ENCODE measurements at places on chromosomes 6 and 20.

DNA sequence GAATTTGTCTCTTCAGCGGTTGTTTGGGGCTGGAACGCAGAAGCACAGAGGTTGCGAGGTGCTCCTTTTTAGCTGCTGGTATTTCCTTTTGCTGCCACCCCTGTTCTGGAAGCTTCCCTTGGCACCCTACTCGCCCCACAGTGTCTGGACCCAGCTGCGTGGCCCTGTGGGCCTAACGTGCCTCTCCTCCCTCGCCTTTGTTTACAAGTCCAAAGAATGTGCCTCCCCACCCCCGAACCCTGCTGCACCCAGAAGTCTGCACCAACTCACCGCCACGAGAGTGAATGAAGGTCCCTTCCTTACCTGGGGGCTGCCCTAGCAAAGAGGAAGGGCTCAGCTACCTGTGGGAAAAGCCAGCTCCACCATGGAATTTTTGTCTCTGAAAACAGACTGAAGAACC lies 139.7 kb upstream of the RPS6KA2 start:
- no peak for DNase-seq

DNA sequence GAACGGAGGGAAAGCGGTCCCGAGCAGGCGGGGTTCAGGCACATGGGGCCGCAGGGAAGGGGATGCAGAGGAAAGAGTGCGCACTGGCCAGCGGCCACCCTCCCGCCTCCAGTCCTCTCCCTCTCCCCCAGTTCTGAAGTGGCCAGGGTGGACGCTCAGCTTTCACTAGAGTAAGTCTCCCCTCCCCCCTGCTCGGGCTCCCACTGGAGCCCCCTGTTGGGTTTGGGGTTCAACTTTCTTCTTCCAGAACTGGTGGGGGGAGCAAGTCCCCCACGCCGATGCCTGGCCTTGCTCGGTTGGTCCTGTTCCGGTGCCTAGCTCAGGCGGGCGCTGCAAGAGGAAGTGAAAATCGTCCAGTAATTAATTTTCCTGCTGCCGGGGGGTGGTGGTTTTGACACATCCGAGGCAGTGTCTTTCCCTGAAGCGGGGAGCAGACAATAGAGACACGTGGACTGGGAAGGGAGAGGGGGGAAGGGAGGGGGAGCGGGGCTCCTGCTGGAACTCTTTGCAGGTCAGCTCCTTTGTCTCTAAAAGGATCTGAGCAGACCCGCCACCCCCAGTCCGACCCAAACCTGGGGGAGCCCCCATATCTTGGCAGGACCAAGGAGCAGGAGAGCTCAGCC lies 824 bp upstream of the SCRT2 start:
- DNase-seq = no peak

DNA sequence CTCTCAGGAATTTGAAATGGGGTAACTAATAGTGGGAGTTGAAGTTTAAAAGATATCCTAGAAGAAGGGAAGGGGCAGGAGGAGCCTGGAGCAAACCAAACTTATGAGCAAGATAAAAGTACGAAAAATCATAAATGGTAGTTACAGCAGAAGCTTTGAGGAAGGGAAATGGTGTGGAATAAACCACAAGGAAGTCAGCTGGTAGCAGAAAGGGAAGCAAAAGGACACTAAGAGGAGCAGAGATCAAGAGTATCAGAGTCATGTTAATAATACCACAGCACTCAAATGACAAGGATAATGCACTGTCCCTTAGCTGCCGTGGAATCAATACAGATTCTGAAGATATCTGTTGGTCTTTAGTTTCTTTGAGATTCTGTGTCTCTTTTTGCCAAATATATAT lies 44.9 kb upstream of the CCDC28A start:
- DNase-seq = no peak

GRCh38 chr6:110699780-110700179 lies 115.5 kb downstream of the CDK19 start:
- no peak for DNase-seq

DNA sequence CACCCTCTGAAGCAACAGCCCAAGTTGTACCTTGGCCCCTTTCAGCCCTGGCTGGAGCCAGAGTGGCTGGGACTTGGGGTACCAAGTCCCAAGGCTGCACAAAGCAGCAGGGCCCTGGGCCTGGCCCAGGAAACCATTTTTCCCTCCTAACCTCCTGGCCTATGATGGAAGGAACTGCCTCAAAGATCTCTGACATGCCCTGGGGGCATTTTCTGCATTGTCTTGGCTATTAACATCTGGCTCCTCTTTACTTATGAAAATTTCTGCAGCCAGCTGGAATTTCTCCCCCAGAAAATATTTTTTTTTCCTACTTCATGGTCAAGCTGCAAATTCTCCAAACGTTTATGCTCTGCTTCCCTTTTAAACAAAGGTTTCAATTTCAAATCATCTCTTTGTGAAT lies 269.4 kb upstream of the CDYL start:
- no peak for DNase-seq

DNA sequence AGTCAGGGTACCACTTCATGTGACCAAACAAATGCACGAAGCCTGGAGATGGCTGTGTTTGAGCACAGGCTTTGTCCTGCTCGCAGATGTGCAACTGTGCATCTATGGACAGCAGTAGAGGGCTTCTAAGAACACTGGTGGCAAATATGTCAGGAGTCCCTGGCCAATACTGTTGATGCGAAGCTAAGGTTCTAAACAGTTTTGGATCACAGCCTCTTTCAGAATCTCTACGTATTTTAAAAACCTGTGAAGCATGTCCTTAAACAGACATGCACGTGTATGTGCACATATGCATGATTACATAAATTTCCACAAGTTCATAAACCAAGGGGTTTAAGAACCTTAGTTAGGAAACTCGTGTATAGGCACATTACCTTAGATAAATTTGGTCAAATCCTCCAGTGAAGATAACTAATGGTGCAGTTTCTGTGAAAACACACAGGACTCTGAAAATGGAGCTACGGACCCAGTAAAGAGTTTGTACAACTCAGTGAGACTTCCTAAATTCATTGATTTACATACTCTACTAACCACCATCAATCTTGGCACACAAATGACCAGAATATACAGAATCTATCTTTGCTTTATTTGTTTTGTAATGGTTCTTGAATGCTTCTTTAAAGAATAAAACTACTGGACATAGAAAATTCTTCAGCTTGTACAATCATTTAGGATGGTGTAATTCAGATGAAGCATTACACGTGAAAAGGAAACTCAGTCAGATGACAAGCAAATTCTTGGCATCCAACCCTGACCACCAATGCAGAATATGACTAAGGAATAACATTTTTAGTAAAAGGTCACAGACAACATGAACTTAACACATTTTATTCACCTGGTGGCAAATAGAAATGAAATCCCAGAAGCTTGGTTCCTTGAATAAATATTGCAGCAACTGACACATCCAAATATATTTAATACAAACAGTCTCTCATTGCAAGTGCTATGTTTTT lies 27.4 kb downstream of the KCNQ5 start:
- DNase-seq = no peak

DNA sequence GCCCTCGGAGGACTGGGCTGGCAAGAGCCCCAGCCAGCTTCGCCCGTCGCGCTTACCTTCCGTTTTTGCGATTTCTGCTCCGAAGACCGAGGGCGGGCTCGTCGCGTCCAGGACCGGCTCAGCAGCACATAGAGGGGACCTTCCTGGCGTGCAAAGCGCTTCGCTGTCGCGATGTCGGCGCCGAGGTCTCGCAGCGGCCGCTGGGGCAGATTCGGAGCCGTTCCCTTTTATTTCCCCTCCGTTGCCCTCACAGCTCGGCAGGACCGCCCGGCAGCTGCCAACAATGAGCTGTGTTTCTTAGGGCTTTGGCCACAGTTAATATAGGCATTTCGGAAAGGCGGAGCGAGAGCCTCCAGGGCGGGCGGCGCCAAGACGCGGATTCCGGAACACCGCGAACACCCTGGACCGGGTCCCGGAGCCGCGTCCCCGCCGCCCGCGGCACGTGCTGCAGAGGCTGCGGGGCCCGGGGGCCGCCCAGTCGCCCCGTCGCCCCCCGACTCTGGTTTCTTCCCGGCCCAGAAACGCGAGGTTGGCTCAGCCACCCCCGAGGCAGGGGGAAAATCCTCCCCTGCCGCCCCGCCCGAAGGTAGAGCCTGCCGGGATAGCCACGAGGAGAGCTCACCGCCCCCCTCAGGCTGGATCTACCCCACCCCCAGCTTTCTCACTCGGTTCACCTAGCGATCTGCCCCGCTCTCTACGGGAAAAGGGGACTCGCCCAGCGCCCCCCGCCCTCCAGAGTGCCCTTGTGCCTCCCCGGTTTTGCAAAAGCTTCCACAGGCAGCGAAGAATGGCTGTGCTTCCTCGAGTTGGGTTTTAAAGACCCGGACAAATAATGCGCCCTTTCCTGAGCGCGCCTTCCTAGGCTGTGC lies at the start of gene CITED2:
TSS of gene CITED2 (minus strand) at position 292 of the 869 bp plus-strand sequence. CDS start 704 bp downstream, outside the sequence.
- DNase-seq = peak; percentile 99

DNA sequence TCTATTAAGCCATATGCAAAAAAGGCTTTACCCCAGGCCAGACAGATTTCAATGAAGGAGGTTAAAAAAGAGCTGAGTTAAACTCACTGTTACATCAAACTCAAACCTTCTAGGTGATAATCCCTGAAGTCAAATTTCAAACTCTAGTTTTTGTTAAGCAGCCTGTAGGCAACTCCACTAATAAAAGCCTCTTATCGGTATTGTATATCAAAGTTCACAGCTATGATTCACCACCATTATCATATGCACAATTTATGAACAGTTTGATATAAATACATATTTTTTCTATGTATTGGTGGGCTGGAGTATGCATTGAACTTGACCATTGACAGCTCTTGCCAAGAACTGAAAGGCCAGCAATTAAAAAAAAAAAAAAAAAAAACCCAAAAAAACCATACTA lies 308.2 kb downstream of the BTBD3 start:
- DNase-seq = no peak

DNA sequence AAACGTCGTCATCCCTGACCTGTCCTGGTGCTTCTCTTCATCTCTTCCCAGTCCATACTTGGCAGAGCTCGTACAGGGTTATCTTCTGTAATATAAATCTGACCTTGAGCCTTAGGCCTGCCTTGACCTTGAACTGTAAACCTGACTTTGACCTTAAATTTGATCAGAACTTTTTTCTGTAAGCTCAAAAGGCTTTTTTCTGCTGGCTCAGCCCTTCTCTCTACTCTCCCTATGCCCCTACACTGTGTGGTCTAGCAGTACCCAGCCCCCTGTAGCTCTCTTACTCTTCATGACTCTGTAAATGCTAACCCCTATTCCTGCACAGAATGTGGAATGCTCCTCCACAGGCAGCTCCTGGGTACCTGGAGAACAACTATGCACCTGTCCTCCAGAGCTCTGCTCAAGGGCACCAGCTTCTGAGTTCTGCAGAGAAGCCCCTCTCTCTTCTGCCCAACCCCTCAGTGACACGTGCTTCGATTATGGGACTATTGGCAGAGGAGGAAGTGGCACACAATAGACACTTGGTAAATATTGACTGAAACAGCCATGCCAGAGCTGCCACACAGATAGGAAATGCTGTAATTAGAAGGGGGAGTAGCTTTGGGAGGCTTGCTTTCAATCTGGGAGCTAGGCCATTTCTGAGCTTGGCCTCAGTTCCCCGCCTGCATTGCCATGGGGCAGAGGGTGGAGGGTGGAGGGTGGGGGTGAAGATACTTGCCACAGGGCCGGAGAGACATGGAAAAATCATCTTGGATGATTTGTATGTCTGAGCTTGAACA lies 15.4 kb downstream of the SNPH start:
- no peak for DNase-seq

DNA sequence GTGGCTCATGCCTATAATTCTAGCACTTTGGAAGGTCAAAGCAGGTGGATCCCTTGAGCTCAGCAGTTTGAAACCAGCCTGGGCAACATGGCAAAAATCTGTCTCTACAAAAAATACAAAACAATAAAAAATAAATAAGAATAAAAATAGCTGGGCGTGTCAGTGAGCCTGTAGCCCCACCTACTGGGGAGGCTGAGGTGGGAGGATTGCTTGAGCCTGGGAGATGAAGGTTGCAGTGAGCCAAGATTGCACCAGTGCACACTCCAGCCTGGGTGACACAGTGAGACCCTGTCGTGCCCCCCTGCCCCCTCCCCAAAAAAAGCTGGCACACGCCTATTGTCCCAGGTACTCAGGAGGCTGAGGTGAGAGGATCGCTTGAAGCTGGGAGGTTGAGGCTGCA lies 35.1 kb upstream of the SRPK1 start:
- no peak for DNase-seq

DNA sequence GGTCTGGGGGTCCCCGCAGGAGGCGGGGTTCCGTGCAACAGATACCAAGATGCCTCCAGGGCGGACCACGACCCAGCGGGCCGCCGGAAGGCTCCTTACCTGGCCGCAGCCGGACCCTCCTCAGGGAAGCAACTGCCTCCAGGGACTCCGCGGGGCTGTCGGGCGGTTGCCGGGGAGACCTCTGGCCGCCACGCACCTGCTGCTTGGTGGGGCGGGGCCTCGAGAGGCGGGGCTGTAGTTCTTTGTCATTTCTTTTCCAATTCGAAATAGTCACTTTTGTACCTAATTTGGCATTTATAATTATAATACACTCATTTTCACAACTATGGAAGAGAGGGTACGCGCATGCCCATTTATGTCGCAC lies 647 bp downstream of the AK9 start:
- peak; percentile 45 for DNase-seq

DNA sequence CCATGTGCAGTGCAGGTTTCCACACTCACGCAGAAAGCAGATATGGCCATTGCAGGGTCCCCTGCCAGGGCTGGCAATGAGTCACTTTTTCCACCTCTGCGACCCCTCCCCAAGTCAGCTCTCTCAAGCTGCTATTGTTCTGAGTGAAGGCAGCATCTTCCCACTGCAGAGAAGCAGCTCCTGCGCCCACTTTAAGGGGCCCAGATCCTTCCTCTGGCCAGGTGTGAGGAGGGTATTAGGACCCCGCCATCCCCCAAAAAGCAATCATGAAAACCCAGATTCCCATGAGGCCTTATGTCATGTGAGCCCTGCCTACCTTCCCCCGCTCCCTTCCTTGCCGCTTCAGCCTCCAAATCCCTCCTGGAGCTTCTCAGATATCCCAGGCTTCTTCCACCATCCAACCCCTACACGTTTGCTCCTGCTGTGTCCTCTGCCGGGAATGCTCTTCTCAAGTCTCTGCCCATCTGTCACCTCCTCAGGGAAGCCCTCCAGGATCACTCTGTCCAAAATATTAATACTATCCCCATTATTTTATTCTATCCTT lies 220.3 kb downstream of the NFATC2 start:
- no peak for DNase-seq

- no peak for DNase-seq
These were observed 6.8 kb downstream of the SLC22A3 start for GRCh38 chr6:160355001-160355400.

DNA sequence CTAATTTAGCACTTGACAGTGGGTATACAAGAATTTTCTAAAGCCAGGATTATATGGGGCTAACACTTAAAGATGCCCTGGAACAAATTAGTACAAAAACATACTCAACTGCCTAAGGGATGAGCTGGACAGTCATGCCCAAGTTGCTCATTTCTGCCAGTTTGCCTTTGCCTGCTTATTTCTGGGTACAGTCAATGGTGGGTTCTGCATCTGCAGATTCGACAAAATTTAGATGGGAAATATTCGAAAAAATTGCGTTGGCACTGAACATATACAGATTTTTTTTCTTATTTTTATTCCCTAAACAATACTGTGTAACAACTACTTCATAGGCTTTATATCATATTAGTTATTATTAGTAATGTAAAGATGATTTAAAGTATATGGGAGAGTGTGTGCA lies 591.9 kb downstream of the EPM2A start:
- no peak for DNase-seq
